ENCODE measurements at places on chromosomes 3 and 15.

DNA sequence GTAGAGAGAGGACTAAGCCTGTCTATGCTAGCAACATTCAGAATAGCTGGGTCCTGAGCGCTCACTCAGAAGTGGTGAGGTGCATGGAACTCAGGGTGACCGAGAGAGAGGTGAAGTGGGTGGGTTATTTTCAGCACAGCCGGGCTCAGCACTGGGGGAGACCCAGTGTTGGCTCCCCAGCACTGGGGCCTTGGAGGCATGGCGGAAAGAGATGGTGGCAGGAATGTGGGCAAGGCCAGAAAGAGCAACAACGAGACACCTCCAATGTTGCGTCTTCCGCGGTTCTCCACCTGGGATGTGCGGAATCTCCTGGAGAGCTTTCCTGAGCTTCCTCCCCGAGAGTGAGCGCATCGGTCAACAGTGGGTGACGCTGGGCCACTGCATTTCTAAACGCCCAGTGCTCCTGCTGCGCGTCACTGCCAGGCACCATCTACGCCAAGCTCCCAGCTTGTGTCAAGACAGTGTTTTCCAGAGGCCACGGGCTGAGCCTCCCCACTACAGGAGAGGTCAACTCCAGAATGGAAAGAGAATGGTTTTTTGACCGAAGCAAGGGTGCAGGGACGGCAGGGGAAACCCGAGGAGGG, 148.4 kb downstream of the ADAMTS17 start:
- no peak for DNase-seq

DNA sequence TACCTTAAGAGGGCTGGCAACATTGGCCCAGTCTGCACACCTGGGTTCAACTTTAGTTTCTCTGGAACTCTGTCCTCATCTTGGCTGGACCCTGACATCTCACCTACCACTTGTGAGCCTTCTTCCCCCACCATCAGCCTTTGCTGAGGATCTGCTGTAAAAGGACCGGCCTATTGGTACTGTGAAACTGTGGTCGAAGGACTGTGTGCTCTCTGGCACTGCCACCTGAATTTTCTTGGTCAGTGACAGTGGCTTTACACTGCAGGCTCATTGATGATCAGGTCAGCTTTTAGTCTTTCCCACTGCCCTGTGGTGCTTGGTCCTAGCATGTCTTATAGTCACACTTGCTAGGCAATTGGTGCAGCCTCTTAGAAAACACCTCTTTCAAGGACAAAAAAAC, 86.9 kb downstream of the PEX5L start:
- DNase-seq: no peak

- DNase-seq: peak; percentile 47
Observed at GRCh38 chr3:16842272-16843270, 42.2 kb upstream of the PLCL2 start.

DNA sequence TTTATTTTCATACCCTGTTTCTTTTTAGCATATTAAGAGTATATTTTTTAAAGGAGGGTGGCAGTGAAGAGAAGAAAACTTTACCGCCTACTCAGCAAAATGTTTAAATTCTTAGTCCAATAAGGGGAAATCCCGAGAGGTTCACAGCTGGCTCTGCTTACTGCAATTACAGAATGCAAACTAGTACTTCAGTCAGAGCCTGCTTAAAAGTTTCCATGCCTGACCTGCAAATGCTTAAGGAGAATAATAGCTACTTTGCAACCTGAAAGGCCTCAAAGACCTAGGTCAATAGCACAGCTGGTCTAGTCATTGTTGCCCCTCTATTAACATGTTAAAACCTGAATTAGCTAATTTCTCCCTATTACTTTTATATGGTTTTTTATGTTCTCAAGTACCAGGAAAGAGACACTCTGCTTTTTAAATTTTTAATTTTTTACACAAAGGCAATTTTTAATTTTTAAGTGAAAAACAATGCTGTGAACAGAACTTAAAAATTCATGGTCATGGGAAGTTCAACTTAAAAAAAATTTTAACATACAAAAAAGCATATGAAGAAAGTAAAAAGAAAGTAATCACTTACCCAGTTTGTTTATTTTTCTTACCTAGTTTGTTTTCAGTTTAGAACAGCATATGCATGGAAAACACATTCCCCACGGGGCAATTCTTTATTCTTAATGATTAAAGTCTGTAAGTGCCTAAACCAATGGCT, 79.2 kb downstream of the P3H2 start:
- DNase-seq: no peak

DNA sequence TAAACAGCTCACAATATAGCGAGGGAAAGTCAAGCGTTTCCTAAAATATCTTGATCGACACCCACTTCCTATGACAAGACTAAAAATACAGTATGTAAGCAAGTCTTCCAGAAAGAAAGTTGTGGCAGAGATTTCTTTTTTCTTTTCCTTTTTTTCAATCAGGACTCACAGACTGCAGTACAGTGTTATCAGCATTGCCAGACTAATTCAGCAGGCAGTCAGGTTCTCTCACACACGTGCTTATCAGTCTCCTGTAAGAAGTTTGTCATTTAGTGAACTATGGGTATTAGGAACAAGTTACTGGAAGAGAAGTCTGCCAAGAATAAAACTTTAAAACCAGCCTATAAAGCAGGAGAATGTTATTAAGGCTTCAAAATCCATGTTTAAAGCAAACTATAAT, 32.8 kb upstream of the ZNF385D start:
- no peak for DNase-seq

GRCh38 chr3:143571548-143571947, 276.7 kb downstream of the SLC9A9 start:
- no peak for DNase-seq

- DNase-seq: no peak
Observed at GRCh38 chr3:10983219-10983916, 9.2 kb upstream of the SLC6A1 start.

DNA sequence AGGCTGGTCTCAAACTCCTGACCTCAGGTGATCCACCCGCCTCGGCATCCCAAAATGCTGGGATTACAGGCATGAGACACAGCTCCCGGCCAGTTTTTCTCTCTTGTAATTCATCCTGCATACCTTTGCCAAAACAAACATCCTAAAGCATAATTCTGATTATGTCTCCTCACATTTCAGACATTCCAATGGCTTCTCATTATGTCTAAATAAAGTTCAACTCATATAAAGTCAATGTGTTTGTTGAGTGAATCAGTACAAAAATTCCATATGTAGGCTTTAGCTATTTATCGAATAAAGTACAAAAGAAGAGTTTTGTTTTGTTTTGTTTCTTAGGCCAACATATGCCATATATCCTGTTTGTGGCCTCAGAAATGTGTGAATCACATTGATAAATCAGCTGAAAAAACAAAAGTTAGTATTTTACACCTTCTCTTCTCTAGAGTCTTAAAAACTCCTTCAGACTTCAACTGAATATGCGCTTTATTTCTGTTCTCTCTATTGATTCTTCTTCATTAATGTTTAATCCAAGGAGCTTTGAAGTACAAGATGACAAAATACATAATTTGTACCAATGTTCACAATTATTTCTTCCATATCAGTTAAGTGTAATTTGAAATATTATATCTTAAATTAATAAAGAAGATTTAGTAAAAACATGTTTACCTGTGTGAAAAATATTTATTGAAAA, 165.8 kb downstream of the MECOM start:
- DNase-seq: no peak

- no peak for DNase-seq
Observed at GRCh38 chr3:39279745-39280517, at the start of gene CX3CR1. Gene CX3CR1 (minus strand): TSS chr3:39280036. CDS start chr3:39266509, 13,527 bp downstream.

- DNase-seq: no peak
Observed at GRCh38 chr15:80679167-80679803, 15.8 kb upstream of the ABHD17C start.

- no peak for DNase-seq
Observed at GRCh38 chr3:139292192-139292591, 51.6 kb upstream of the MRPS22 start.

DNA sequence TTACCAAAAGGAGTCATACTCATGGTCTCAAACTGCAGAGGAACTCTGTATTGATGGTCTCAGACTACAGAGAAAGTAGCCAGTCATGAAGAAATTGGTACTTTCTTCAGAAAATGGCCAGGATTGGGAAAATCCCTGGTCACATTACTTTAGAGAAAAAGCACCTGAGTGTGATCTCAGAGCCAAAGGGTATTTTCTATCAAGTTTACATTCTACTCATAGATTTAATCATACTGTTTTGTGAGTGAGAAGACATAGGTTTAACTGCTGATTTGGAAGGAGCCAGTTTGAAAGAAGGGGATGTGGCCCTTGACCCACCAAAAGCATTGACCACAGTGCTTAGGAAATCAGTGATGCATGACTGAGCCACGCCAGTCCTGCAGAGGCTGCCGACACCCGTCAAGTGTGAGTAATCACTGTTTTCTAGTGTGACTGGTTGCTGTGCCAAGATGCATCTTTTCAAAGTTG, 203.6 kb downstream of the AKAP13 start:
- DNase-seq: peak; percentile 7

DNA sequence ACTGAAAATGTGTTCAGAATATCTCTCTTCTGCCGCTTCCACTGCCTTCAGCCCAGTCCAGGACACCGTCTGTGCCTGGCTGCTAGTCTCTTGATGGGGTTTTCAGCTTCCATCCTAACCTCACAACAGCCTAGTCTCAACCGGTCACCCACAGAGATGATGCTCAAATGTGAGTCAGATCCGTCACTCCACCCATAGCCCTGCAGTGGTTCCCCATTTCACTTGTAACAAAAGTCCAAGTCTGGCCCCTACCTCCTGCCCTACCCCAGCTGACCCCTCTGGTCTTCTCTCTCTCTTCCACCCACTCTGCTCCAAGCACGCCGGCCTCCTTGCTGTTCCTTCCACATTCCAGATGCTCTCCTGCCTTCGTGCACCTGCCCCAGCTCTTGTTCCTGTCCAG, 68.1 kb downstream of the PPARG start:
- no peak for DNase-seq

DNA sequence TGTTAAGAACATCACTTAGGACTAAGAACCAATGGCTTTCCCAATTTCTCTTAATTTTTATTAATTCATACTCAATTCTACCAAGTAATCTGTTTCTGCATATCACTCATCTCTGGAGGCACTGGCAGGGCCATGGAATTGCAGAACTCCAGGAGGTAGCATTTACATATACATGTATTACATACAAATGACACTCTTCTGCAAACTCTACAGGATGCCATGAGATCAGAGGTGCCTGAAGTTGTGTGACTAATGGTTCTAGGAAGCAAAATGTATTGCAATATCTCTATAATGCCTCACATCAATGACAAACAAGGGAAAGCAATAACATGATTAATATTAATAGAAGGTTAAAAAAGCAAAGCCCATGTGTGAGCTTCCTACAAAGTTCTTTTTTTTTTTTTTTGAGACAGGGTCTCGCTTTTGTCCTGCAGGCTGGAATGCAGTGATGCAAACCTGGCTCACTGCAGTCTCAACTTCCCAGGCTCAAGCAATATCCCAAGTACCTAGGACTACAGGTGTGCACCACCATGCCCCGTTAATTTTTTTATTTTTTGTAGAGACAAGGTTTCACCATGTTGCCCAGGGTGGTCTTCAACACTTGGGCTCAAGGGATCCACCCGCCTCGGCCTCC, 33.0 kb downstream of the DENND6A start:
- DNase-seq: no peak

DNA sequence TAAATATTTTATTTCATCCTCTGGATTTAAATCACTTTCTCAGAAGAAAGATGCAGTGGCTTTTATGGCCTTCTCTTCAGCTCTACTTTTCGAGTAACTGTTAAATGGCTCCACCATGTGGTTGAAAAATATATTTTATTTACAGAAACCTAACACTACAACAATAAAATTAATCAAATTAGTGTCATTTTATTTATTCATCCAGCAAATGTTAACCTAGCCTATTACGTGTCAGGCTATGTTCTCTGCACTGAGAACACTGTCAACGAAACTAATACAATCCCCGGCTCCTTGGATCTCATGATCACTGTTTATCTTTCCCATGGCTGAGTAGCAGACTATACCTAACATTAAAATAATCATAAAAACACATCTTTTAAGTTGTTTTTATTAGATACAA, 148.0 kb upstream of the OSTN start:
- no peak for DNase-seq

DNA sequence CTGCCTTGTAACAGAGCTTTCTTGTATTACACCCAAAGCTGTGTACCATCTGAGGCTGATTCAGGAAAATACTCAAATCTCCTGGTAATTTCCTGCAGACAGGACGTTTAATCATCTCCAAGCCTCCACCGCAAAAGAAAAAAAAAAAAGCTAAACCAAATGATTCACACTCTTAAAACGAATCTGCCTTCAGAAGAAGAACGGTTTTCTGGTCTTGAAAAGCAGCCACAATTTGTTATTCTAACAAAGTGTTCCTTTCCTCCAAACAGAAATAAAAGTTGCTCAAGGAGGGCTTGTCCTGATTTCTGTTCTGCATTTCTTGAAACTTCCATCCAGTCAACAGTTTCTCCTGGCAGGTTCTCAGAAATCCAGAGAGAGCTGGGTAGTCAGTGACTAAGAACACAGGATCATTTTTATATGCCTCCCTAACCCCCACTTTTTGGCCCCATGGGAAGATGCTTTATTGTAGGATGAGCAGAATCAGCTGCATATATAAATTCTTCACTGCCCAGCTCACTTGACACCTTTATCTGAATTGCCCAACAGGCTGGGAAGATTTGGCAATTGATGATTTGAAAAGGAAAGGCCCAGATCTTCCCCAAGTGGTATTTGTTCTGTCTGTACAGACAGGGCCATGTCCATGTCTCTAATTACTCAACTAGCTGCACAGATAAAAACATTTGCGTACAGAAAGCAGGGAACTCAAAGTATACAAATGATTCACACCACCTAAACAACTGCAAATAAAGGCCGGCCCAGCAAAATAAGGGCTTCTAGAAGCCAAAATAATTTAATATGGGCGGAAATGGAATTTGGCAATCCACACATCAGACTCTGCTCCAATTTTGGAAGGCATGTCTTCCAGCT, 41.0 kb upstream of the PRICKLE2 start:
- no peak for DNase-seq

GRCh38 chr3:174158674-174159073, 700.5 kb upstream of the NAALADL2 start:
- DNase-seq: no peak

GRCh38 chr3:64463981-64464380, 223.8 kb downstream of the ADAMTS9 start:
- no peak for DNase-seq

- DNase-seq: no peak
Observed at GRCh38 chr3:10933805-10934481, 58.6 kb upstream of the SLC6A1 start.

- DNase-seq: no peak
Observed at GRCh38 chr3:134709561-134710312, 58.9 kb upstream of the KY start.

DNA sequence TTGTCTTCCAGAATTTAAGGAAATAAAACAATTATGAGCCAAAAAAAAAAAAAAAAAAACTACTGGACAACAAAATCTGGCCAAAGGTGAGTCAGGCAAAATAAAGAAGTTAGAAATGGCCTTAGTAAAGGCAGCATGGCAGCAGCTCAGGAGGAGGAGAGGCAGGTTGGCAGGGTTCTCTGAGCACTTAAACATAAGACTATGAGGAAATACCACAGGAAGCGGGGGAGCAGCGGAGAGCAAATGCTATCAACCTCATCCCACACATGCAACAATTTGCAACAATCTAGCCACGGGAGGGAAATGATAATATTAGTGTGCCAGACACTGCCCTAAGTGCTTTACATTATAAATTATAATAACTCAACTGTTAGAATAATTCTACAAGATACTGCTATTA, 247.3 kb upstream of the NSMCE3 start:
- DNase-seq: no peak

Measured in stimulated activated CD4-positive, alpha-beta T cell treated with anti-CD3 and anti-CD28 coated beads, Interleukin-12 subunit alpha, Interleukin-12 subunit beta, amount 100 ng/mL, for 4 hours (primary cell).